Forelimb muscle (tissue), 1 donor: ENCODE measurements at places on chromosomes 7 and 10. TPM values are rescaled to one million over a fixed set of nuclear protein-coding genes. Genes with fewer than 3 reads are reported as not detected.

DNA sequence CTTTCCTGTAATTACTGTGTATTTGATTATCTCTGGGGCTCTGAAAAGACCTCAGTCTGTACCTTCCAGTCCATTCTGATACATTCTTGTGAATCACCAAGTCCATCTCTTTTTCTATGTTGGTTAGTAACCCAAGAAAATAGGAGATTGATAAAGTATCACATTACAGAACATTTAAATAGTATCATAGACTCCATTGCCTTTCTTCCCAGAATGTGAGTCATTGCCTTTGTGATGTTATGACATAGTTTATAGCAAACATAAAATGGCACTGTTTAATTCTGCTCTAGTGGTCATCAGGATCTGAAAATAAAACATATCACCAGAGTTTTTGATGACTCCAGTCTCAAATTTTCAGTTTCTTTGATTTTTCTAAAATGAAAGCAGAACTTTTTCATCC lies 78.4 kb downstream of the NRG3 start:
- DNase-seq = no peak

- DNase-seq = no peak
Measured at GRCh38 chr10:13352519-13352918, 4.4 kb upstream of the SEPHS1 start.

DNA sequence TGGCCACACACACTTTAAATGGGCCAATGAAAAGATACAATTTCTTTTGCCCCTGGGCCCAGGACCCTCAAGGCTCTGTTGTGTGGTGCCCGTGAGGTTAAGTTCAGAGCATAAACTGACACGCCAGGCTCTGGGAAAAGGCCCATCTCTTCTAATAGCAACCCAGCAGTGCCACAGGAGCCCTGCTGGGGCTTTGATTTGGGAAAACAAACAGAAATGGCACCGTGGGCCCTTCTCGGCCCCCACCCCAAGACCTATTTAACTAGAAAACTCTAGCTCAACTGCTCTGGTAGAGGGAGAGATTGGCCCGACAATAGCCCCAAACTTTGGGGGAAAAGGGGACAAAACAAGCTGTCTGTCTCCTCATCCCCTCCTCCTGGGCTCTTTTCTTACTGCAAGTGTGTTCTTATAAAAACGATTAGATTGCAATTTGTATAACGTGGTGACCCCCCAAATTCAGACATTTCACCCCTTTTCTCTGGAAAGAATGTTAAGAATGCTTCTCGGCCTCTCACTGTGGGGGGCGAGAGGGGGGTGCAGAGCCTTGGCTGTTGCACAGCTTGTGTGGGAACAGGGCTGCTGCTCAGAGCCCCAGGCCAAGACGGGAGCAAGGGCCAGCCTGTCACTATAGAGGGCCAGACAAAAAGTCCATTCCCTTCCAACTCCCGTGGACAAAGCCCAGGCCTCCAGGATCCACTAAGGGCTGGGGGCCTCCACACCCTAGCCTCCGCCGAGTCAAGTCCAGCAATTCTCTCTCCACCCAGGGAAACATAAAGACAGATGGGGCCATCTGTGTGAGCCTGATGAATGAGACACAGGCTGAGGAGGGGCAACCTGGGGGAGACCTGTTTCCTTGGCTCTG lies 26.8 kb downstream of the DPCD start:
- no peak for DNase-seq

- DNase-seq = no peak
Measured at GRCh38 chr7:18508443-18509427, 13.2 kb downstream of the HDAC9 start.

GRCh38 chr10:66180581-66181318 lies 745.1 kb upstream of the LRRTM3 start:
- DNase-seq = no peak

DNA sequence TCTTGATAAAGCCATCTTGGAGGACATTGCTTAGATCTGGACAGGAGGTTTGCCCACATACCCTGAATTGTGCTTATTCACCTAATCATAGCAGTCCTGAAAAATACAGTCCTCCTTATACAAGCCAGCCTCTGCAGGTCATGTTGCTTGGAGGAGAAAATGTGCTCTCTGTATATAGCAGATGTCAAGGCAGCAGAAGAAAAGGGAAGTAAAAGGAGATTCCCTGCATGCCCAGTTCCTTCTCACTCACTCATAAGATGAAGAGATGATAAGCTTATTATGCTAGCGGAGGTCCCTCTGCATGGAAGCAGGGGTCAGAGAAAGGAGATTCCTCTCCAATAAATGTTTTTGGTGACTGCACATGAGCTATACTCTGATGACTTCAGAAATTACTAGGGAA lies 458.8 kb upstream of the ZMIZ1 start:
- no peak for DNase-seq

- DNase-seq = no peak
Measured at GRCh38 chr7:105002-105401, 87.4 kb upstream of the FAM20C start.

- DNase-seq = no peak
Measured at GRCh38 chr7:140696680-140697446, at the start of gene NDUFB2. Gene NDUFB2, plus strand, starts transcription at chr7:140696708. Its CDS starts 37 bp downstream, at chr7:140696745.

DNA sequence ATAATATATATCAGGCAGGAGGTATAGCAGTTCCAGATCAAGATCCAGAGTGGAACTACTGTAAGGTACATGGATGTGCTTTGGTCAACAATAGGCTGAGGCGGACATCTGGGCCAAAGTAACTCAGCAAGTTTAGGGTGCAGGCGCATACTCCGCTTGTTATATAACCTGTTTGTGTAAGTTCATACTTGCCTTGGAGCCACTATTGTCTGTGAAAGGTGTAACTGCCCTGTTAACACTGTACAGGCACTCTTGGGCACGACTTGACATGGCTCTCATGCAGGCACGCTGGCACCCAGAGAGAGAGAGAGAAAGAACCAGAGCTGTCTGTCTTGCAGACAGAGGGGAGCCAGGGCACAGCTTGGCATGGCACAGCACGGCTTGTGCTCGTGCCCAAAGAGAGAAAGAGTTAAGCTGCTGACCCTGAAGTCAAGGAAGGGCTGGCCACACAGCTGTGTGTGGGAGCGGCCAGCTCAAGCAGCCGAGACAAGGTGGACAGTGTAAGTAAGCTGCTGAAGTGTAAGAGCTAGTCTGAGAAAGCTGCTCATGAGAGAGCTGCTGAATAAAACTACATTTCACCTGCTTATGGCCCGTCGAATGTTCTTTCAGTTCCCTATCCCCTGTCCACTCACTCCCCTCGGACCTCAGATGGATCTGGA lies 47.8 kb upstream of the KAT6B start:
- DNase-seq = no peak

GRCh38 chr7:111212857-111213523 lies 122.1 kb downstream of the LRRN3 start:
- DNase-seq = no peak

GRCh38 chr10:123912871-123913270 lies 21.3 kb upstream of the CPXM2 start:
- DNase-seq = no peak

- no peak for DNase-seq
Measured at GRCh38 chr10:60973086-60973485, 29.1 kb upstream of the RHOBTB1 start.

DNA sequence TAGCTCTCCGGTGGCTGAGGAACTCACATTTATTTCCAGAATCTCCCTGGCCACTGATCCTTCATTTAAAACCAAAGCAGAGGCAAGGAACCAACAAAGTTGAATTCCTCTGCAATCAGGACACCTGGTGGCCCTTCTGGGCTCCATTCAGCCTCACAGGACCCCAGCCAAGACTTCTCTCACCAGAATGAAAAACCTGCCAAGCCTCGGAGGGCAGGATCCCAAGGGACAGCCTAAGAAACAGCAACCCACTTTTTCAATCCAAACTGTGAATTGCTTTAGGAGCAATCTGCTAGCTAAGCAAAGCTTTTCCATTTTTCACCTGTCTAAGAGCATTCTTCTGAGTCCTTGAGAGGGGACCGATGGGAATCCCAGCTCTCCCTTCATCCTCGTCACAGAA lies 34.6 kb downstream of the OAT start:
- DNase-seq = no peak

GRCh38 chr10:70685455-70685911 lies 13.2 kb downstream of the ADAMTS14 start:
- DNase-seq = no peak

DNA sequence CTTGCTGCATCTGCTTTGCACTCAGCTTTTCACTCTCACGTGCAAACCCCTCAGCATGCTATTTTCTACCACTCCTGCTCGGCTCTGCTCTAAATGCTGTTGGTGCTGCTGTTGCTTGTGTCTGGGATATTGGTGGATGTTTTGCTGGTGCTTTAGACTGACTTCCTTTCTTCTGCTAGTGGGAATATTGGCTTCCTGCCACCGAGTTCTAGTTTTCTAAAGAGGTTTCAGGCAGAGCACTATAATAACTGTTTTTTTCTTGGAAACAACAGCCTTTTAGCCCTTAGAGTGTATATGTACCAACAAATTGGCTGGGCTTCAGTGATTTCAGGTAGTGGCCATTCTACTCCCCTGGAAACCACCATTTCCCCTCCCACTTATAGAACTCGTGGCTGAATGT lies 27.8 kb downstream of the TMEM236 start:
- no peak for DNase-seq

- DNase-seq = no peak
Measured at GRCh38 chr10:72124381-72124780, 36.0 kb upstream of the SPOCK2 start.

DNA sequence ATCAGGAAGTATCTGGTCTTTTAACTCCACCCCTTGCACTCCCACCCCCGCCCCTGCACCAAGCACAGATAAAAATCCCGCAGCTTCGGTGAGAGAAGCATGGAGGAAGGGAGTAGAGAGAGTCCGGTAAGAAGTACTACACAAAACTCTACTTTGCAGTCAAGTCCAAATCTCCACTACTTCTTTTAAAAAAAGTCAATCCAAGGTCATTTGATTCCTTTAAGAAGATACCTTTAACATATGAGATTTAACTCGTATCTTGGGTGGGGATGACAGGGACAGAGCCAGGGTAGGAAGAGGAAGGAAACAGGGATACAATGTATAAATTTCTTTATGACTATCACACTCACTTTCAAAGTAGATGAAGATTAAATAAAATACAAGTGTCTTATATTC lies 132.1 kb downstream of the NRBF2 start:
- DNase-seq = no peak

DNA sequence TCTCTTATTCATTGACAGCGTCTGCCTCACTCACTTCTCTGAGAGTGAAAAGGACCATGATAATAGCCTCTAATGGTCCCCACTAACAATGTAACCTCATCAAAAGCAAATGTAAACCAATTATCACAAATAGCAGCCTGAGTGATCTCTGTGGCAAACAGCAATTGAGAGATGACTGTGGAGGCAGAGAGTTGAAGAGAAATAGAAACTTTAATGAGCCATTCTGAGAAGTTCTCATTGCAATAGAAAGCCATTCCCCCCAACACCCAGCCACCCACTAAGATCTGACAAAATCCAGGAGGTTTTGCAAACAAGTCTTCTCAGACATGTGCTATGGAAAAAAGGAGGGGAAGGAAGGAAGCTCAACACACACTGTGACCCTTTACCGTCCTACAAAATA lies 44.2 kb upstream of the RNF148 start:
- no peak for DNase-seq

The ZNF804B gene
- polyA plus RNA-seq = not detected

The ADRB1 gene
- 0.05 TPM for polyA plus RNA-seq

The UCN3 gene
- polyA plus RNA-seq = not detected

The SMO gene
- 36.8 TPM for polyA plus RNA-seq

The FGL2 gene
- polyA plus RNA-seq = 27.9 TPM

The LIPN gene
- polyA plus RNA-seq = not detected
